Fibroblast of skin of left quadriceps (primary cell): ENCODE measurements at places on chromosomes 16 and 17.
A peak's percentile ranks its signal among the peaks of the same experiment; 100 is the strongest.

- peak; percentile 45 for DNase-seq
These were observed 67.6 kb downstream of the CDH13 start for GRCh38 chr16:82694239-82694874.

DNA sequence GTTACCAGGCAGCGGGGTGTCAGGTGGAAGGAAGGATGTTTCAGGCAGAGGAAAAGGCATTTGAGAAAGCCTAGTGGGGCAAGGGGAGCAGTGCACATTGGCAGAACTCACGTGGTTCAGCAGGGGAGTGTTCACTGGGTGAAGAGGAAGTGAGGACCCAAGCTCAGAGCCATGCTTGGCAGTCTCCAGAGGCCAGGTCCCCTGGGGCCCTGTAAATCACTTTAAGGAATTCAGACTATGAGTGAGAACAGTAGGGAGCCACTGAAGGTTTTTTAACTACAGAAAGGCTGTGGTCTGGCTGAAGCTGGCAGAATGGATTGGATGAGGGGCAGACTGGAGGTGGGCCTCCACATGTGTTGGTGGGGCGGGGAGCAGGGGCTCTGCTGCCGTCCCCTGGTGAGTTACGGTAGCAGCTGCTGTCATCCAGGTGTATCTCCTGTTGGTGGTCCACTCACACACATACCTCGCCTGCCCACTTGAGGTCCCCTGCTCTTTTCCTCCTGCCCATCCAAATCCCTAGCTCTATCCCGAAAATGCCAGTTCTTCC, 5.1 kb downstream of the CLEC16A start:
- no peak for DNase-seq

DNA sequence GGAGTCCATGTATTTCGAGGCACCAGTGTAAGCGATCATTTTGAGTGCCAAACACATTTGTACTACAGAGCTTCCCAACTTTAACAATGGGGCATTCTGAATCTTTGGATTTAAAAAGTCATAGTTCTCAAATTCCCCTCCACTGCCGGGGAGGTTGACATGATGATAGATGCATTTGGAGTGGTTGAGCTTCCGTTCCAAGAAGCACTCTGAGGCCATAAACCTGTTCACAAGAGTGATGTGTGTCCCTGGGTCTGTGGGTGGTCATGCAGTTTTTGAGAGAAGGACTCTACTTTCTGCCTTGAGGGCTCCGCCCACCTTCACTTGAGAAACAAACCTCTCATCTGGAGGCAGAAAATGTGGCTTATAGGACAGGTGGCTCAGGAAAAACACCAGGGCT, 43.7 kb downstream of the IRX5 start:
- no peak for DNase-seq

GRCh38 chr17:61152898-61153297, 246.7 kb upstream of the TBX2 start:
- no peak for DNase-seq

GRCh38 chr16:59635674-59636073, 901.6 kb upstream of the GOT2 start:
- peak; percentile 83 for DNase-seq

DNA sequence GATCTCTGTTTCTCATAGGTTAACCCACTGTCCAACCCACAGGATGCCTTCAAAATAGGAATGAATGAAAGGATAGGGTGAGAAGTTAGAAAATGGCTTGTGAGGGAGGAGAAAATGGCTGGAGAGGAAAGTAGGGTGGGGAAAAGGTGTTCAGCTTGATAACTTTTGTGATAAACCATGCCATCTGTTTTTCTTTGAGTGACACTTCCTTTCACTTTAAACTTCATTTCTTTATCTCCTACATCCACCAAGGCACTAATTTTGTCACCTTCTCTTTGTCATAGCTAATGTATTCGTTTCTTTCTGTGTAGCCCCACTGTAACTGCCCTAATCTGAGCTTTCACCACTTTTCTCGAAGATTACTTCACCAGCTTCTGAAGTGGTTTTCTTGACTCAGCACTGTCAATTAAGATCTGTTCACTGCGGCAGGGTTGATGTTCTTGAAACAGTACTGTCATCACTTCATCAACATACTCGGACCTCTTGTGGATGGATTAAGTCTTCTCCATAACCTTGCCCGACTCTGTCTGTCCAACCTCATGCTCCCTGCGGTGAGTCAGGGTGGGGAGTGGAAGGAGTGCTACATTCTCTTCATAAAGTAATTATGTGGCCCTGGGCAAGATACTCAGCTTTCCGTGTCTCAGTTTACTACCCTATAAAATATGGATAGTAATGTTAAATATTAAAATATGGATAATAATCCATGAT, 5.5 kb upstream of the KRT10 start:
- DNase-seq: no peak

GRCh38 chr16:56345406-56346050, 79.8 kb downstream of the AMFR start:
- no peak for DNase-seq

- no peak for DNase-seq
These were observed 507.5 kb upstream of the HSBP1 start for GRCh38 chr16:83300326-83300725.

GRCh38 chr17:69452664-69453260, 38.3 kb downstream of the MAP2K6 start:
- DNase-seq: no peak

DNA sequence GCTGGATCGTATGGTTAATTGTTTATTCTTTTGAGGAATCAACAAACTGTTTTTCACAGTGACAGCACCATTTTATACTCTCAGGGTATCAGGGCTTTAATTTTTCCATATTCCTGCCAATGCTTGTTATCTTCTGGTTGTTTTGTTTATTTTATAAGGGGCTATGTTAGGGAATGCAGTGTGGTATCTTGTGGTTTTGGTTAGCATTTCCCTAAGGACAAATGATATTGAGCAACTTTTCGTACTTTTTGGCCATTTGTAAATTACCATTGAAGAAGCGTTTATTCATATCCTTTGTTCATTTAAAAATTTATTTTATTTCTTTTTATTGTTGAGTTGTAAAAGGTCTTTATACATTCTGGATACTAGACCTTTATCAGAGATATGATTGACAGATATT, 322.0 kb upstream of the SALL1 start:
- no peak for DNase-seq

GRCh38 chr16:69150146-69150865, 17.9 kb downstream of the UTP4 start:
- DNase-seq: peak; percentile 66

DNA sequence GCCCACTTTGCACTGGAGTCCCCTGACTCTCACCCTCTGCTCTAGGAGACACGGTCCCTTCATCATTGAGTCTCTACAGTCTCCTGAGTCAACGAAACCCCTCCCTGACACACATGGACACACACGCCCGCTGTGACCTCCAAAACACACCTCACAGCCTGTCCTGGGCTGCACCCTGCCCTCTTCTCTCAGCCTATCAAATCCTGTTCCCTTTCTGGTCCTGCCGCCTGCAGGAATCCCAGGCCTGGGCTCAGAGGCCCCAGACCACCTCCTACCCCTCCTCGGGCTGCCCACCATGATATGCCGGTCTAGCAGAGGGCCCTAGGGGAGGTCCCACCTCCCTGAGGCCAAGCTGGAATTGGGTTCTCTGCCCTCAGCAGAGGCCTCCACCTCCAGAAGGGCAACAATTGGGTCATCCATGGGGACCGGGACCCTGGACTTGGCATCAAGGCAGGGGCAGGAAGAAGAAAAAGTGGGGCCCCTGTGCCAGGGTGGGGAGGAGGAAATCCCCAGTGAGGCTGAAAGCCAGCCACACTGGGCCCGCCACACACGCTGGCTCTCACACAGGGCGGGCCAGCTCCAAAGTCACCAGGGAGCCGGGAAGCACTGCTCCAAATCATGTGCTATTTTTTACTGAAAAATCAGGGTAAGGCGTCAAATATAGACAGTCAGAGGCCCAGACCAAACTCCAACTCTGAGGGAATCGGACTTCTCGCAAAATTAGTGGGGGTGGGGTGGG, 3.4 kb downstream of the PPP1R9B start:
- no peak for DNase-seq

DNA sequence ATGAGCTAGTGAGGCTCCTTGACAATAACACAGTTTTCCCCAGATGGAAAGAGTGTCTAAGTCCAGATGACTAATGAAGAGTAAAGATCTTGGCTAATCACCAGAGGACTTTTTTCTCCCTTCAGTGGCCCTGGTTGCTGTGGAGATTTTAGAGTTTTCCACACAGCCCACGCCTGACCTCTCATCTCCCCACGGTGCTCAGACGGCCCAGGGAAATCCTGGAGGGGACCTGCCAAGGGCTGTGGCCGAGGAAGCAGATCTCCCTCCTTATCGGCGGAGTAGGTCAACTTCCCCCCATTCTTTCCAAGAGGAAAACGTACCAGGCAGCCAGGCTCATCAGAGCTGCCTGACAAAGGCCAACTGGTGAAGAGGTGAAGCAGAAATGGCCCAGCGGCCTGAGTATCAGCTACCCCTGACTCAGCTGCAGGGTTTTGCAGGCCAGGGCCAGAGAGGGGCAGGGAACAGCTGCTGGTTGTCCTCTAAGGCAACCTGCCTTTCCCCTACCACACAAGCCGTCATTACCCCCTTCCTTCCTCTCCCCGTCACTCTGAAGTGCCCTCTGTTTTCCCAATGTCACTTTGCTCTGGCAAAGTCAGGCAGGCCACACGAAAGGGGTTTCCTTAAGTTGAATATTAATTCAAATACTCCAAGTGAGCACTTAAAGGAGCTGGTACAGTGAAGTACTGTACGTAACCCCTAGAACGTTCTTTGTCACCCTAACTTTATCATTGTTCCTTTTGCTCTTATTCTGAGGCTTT, 140.2 kb upstream of the ADAMTS18 start:
- DNase-seq: no peak

DNA sequence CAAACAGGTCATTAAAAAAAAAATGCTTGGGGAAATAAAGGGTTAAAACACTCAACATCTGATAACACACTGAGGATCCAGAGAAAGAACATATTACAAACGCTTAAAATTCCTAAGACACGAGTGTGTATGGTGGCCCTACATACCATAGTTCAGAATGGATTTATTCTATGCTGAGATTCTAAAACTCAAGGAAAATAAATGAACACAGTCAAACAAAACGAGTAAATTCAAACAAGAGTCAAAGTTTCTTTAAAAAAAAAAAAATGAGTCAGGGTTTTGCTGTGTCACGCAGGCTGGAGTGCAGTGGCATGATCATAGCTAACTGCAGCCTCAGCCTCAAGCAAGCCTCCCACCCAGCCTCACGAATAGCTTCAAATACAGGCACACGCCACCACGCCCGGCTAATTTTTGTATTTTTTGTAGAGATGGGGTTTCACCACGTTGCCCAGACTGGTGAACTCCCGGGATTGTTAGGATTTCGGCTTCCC, 17.4 kb downstream of the CRK start:
- peak; percentile 56 for DNase-seq

DNA sequence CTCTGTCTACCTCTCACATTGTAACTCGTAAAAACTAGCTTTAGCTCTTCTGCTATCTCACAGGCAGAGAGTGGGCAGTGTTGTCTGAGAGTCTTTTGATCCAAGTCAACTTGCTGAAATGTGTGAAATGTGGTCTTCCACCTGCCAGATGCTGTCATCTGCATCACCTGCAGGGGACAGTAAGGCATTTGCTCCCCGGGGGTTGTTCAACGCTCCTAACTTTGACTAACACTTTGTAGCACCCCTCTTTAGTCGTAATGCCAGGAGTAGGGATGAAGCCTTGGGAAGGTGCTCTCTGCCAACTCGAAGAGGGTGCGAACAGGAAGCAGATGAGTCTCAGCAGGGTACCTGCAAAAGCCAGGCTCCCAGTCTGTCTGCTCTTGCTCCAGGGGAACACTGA, 36.1 kb downstream of the SNX11 start:
- DNase-seq: no peak

DNA sequence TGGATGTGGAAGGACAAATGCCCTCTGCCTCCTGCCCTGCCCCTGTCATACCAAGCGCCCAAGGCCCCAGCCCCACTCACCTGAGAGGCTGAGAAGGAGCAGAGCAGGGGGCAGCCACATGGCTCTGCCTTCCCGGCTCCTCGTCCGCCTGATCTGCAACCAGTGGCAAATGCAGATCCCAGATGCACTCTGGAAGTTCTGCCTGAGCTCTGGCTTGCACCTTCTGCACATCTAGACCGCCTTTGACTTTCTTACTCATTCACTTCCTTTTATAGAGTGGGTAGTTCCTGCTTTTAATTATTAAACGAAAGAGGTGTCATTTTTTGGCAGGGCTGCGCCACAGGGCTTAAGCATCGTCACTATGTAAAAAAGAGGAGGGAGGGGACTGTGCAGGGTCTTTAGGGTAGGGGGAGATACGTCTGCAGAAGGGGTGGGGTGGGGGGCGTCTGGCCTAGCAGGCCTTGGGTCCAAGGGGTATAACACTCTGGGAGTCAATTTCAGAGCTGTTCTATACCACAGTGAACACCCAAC, at the start of gene CD300LB:
CD300LB (minus strand) TSS at position 245 of the 531 bp plus-strand sequence; CDS start at position 120, 125 bp downstream.
- DNase-seq: no peak

DNA sequence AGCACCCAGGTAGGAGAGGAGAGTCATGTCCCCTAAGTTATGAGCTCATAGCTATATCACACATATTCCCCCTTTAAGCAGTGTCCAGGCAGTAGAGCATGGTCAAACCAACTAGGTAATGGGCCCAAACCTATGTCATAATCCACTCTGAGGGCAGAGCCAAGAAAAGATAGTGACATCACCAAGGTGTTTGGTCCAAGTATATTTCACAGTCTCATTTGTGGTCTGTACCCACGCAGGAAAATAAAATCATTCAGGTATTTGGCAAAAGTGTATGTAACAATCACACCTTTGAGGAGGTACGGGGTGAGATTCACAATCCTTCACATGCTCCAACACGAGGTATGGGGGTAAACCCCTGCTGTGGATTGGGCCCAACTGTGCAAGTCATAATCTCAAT, 2112.8 kb downstream of the TP53TG3F start:
- no peak for DNase-seq

DNA sequence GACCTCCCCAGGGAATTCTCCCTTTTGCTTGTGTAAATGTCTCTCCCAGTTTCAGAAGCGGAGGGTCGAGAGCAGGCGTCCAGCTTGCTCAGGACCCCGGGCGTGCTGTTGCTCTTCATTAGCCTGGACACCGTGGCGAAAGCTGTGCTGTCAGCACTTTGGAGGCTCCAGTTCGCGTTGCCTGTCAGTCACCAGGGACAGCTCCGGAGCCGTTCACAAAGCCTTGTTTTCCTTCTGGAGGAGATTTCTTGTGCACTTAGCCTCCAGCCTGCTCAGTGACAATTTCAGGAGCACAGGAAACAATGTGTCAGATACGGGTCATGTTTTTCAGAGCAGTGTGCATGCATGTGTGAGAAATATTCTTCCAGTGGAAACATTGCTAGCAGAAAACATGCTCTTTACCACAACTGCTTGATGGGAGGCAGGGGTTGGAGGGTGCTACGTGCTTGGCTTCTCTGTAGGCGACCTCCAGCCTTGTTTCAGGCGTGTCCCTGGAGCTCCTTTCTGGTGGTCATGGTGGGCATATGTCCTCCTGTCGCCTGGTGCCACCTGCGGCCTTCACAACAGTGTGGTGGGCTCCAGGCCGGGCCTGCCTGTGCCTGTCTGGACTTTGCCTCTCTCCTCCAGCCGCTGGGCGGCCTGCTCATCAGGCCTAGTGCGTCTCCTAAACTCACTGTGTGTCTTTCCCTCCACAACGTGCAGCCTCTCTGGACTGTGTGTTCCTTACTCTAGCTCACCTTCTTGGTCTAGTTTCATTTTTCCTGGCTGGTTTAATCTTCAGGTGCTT, 29.0 kb downstream of the ZNF750 start:
- DNase-seq: no peak

- no peak for DNase-seq
These were observed 10.5 kb downstream of the FAM83G start for GRCh38 chr17:18993905-18994526.
